ENCODE measurements at places on chromosomes 6 and 20.

- DNase-seq = no peak
Observed at GRCh38 chr6:16844183-16844582, 82.9 kb upstream of the ATXN1 start.

DNA sequence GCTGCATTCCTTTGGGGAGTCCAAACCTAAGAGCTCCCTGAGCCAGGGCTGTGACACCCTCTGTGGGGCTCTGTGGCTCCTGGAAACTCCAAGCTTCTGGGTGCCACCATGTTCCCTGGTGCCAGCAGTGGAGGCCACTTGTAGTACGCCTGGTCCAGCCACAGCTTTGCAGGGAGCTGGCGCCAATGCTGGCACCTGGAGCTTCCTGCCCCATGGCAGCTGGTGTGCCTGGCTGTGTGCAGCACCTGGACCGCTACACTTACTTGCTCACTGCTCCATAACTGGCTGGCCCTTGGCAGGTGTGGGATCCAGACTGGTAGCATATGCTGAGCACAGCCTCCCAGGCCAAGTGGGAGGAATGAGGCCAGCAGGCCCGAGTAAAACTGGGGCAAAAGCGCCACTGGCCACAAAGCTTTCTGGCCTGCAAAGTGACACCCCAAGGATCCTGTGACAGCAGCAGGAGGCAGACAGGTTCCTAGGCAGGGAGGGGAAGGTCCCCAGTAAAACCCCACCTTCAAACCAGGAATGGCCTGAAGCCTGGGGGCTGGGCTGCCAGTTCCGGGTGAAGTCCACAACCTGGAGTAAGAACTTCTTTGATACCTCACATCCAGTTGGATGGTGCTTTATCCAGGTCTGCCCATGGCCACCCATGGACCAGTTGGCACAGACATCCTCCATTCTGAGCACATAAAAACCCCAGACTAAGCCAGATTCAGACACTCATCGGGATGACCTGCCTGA lies 461.0 kb downstream of the TBC1D32 start:
- DNase-seq = no peak

GRCh38 chr6:89352278-89353117 lies at the start of gene UBE2J1:
TSS of gene UBE2J1 (minus strand) at chr6:89352722. CDS start at chr6:89352569, 153 bp downstream.
- DNase-seq = peak; percentile 47

- no peak for DNase-seq
Observed at GRCh38 chr6:40411881-40412280, 175.3 kb downstream of the LRFN2 start.

GRCh38 chr6:124010574-124010973 lies 206.9 kb downstream of the NKAIN2 start:
- no peak for DNase-seq

DNA sequence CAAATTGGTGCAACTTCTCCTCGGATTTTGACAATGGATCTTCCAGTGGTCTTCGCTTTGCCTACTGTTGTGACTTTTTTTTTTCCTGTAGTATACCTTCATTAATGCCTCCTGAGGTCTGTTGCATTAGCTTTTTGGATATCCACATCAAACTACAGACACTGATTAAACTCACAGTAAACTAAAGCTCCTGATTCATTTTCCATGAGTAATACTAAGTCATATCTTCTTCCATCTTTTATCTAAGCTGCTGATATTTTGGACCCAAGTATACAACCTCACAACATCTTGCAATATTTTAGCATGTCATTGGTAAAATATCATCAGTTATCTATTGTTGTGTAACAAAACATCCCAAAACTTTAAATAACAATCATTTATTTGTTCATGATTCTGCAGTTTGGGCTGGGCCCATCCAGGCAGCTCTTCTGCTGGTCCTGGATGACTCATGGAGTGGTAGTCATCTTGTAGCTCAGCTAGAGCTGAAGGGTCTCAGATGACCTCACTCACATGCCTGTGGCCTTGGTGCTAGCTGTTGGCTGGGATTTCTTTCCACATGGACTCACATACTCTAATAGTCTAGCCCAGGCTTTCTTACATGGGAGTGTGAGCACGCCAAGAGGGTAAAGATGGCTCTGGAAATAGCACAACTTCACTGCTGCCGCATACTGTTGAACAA lies 78.3 kb upstream of the SRSF6 start:
- no peak for DNase-seq

DNA sequence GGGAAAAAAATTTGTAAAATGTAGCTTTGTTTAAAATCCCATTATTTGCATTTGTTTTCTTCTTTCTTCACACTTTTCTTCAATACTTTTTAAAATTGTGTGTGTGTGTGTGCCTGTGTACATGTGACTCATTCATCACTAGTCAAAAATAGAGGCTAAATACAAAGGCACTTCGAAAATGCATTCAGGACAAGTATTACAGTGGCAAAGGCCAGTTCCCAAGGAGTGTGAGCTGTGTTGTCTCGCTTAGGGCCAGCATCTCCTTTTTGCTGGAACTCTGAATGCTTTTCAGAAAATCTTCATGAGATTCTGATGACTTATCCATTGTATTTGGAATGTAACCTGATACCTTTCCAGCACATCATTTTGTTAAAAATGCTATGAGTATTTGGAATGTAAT lies 288.5 kb upstream of the CNR1 start:
- no peak for DNase-seq

DNA sequence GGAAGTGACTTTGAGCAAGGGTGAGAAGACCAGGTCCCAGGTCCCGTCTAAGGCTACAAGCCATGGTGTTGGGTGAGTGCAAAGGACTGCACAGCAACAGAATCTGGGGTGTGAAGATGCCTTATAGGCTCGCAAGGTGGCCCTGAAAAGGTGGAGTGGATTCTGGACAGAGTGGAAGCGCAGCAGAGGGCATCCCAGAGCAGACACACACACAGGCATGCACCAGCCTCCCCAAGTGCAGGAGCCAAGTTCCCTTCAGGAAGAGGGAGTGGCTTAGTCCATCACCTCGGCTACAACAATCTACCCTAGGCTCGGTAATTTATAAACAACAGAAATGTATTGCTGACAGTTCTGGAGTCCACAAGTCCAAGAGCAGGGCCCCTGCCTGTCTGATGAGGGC lies 180.1 kb upstream of the PDE10A start:
- DNase-seq = no peak

GRCh38 chr6:117938311-117938995 lies 31.4 kb downstream of the SLC35F1 start:
- DNase-seq = no peak

GRCh38 chr6:102407886-102408741 lies 1014.6 kb downstream of the GRIK2 start:
- DNase-seq = no peak

GRCh38 chr20:21874127-21874526 lies 168.7 kb downstream of the PAX1 start:
- DNase-seq = no peak

DNA sequence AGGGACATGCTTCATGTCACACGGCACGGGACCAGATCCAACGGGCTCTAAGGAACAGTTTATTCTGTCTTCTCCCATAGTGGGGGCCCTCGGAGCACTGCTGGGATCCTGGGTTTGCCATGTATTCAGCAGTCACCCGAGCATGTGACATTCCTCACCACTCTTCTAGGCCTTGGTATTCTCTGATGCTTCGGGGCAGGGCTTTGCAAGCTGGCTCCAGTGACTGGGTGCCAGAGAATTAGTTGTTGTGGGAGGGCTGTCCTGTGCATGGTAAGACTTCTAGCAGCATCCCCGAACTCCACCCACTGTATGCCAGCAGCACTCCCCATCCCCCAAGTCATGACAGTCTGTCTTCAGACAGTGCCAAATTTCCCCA lies 5.4 kb downstream of the CCN5 start:
- DNase-seq = no peak

DNA sequence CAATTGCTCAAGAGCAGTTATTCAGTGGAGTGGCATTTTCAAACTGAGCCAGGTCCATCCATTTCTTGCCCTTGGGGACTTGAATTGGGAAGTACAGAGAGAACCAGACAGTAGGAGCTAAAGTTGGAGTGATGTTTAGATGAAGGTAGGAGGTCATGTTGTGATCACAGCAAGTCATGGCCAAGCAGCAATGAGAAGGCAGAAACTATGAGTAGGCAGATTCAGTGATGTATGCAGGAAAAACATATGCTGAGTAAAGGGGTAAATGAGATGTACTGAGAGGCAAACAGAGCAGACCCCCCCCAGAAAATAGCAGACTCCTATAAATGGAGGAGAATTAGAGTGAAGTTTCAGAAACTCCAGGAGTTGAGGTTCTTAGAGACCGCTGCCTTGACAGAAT lies 95.8 kb downstream of the PERP start:
- no peak for DNase-seq

- DNase-seq = no peak
Observed at GRCh38 chr20:38141204-38141888, 23.7 kb downstream of the TGM2 start.

DNA sequence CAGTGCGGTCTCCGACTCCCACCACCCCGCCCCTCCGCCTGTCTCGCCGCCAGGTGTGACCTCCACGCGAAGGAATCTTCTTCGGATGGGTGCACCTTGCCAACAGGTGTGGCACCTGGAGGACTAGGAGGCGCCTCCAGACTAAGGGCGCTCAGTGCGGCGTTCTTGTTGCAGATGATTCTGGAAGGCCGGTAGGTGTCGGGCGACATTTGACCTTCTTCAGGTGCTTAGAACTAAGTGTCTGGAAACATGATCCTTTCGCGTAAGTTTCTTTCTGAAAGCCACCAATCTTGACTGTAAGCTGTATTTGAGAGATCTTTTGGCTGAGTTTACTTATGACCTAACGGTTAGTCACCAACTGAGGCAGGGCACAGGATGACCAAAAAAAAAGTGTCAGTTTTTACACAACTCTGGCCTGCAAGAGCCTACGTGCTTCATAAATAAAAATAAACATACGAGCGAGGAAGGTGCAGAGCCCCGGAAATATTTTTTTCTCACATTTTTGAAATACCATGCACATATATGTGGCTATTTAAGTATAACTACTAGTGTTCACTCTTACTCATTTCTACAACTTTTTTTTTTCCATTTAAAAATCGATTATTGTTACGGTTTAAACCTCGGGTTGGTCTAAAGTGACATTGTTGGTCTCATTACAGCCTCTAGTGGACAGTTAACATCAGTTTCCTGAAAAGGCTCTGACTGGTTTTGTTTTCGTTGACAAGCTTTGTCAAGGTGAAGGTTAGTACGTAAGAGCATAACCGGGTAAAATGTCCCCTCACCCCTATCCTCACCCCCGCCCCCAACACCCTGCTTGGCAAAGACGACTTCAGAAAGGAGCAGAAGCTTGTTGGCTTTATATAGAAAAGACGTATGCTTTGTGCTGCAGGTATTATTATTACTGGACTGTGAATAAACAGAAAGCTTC lies 1.6 kb upstream of the ATXN1 start:
- peak; percentile 39 for DNase-seq

DNA sequence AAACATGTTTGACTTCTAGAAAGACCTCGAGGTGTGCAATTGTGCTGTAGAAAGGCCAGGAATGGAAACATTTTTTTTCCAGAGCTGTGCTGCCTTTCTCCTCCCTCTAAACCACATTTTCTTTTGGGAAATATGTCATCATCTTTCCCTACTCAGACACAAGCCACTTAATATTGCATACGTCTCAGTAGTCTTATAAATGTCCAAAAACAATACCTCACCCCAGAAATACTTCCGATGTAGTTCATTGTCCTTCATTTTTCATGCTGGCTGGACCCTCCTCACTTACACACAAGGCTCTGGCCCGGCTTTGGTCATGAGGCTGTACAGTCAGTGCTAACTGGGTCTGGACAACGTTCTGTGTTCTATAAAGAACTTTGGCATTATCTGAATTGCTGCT lies 126.4 kb downstream of the SCML4 start:
- DNase-seq = no peak

- DNase-seq = no peak
Observed at GRCh38 chr20:61724376-61724775, 341.3 kb downstream of the TAF4 start.

GRCh38 chr20:22004946-22005345 lies 299.5 kb downstream of the PAX1 start:
- no peak for DNase-seq

- DNase-seq = no peak
Observed at GRCh38 chr20:32536851-32537656, 48.1 kb downstream of the NOL4L start.

DNA sequence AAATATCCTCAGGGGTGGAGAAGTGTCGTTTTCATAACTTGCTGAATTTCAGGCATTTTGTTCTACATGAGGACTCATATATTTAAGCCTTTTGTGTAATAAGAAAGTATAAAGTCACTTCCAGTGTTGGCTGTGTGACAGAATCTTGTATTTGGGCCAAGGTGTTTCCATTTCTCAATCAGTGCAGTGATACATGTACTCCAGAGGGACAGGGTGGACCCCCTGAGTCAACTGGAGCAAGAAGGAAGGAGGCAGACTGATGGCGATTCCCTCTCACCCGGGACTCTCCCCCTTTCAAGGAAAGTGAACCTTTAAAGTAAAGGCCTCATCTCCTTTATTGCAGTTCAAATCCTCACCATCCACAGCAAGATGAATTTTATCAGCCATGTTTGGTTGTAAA lies 20.3 kb upstream of the MAPK13 start:
- DNase-seq = no peak

- DNase-seq = no peak
Observed at GRCh38 chr6:139713900-139714506, 339.6 kb upstream of the CITED2 start.

DNA sequence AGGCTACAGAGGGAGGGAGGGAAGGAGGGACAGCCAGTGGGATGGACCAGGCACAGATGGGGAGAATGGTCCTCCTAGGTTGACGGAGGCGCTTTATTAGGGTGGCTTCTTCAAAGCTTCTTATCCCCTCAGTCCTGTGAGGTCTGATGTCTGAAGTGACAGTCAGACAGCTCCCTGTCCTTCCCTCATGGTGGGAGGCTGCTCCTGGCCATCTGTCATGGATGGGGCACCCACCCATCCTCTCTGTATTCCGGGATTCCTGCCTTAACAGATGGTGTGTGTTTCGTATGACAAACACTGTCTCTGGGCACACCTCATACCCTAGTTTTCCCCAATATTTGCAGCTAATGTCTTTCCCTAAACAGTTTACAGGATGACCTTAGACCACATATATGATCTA lies 7.9 kb downstream of the RIN2 start:
- DNase-seq = no peak

DNA sequence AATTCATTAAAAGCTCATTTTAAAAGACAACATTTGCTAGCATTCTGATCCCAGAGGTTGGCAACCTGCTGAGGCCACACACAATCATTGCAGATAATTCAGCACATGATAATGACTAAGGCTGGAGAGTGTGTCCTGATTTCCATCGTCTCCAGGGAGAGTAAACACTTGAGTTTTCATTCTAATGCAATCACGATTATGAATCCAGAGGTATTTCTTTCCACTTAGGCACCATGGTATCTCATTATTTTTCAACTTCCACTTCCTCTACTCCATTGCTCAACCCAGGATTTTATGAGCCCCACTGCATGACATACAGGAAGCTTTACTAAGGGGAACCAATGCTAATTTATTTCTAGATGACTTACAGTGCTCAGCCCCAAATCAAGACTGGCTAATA lies 273.8 kb upstream of the AGPAT4 start:
- DNase-seq = no peak

GRCh38 chr20:61871913-61872312 lies 193.8 kb downstream of the TAF4 start:
- no peak for DNase-seq
